ENCODE measurements at places on chromosomes 2 and 18. TPM values are rescaled to one million over a fixed set of nuclear protein-coding genes. Genes with fewer than 3 reads are reported as not detected.

CNTNAP5 gene
- 0.96 TPM for total RNA-seq

DNA sequence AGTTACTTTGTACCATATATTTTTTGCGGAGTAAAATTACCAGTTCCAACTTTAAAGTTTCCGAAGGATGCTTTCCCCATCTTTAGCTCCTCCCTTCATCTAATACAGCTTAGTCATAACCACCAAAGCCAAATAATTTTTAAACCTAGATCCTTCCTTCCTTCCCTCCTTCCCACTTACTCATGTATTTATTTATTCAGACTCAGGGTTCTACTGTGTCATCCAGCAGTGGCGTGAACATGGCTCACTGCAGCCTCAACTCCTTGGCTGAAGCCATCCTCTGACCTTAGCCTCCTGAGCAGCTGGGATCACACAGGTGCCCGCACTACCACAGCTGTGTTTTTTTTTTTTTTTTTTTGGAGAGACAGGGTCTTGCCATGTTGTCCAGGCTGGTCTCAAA, 4.4 kb downstream of the LPIN2 start:
- no peaks in the 10 kb centered on the region for H3K27me3 ChIP-seq
- H3K27ac ChIP-seq: no peak overlapping the region
- H3K4me1 ChIP-seq: peaks cover 25% of the 10 kb centered on the region

DNA sequence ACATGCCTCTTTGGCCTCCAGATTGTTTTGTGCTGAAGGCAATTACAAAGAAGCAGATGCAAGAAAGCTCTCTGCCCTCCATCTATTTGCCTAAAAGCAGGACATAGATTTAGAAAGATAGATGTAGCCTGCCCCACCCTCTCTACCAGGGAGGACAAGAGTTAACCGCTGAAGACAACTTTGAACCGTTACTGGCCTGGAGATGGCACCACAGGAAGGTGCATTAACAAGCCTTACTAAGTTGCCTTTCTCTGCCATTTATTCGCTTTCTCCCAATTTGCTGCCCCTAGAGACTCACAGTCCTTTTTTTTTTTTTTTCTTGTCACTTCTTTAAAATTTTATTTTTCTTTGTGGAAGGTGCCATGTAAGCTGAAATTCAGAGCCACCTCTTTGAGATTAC, 28.8 kb upstream of the RMDN2 start:
- H3K36me3 ChIP-seq: no peaks in the 10 kb centered on the region
- H3K4me3 ChIP-seq: no peak overlapping the region
- no peak overlapping the region for H3K27ac ChIP-seq
- H3K27me3 ChIP-seq: no peaks in the 10 kb centered on the region
- peaks cover 20% of the 10 kb centered on the region for H3K4me1 ChIP-seq

- H3K36me3 ChIP-seq: no peaks in the 10 kb centered on the region
- no peak overlapping the region for H3K27ac ChIP-seq
- no peak overlapping the region for H3K4me3 ChIP-seq
- H3K4me1 ChIP-seq: peaks cover 15% of the 10 kb centered on the region
- H3K27me3 ChIP-seq: no peaks in the 10 kb centered on the region
These were observed 29.3 kb downstream of the SOS1 start for GRCh38 chr2:39091543-39091942.

- H3K36me3 ChIP-seq: no peaks in the 10 kb centered on the region
- H3K4me1 ChIP-seq: peaks cover 6% of the 10 kb centered on the region
- no peak overlapping the region for H3K27ac ChIP-seq
- H3K27me3 ChIP-seq: no peaks in the 10 kb centered on the region
These were observed 91.7 kb downstream of the ACTR3 start for GRCh38 chr2:113981404-113982134.
